Left lung (tissue), 14 donors: ENCODE measurements at places on chromosomes 6 and 20. TPM values are rescaled to one million over a fixed set of nuclear protein-coding genes. Genes with fewer than 3 reads are reported as not detected.
A peak's percentile ranks its signal among the peaks of the same experiment; 100 is the strongest.

GRCh38 chr20:15297059-15297875 lies 959.9 kb upstream of the FLRT3 start:
- DNase-seq = peak; percentile 24

GRCh38 chr6:159762681-159763293 lies 942 bp downstream of the ACAT2 start:
- no peak for DNase-seq

The HTR1B gene
- polyA plus RNA-seq = not detected

- no peak for DNase-seq
Measured at GRCh38 chr6:33985313-33985751, 160.6 kb downstream of the GRM4 start.

GRCh38 chr6:75250552-75250951 lies 7.0 kb upstream of the COX7A2 start:
- DNase-seq = no peak

GRCh38 chr20:46228670-46229069 lies 79.6 kb downstream of the CDH22 start:
- DNase-seq = no peak

- DNase-seq = no peak
Measured at GRCh38 chr6:150079604-150080003, 10.7 kb upstream of the ULBP3 start.
